Spleen (tissue), 13 donors: ENCODE measurements at places on chromosomes 6 and 20.

DNA sequence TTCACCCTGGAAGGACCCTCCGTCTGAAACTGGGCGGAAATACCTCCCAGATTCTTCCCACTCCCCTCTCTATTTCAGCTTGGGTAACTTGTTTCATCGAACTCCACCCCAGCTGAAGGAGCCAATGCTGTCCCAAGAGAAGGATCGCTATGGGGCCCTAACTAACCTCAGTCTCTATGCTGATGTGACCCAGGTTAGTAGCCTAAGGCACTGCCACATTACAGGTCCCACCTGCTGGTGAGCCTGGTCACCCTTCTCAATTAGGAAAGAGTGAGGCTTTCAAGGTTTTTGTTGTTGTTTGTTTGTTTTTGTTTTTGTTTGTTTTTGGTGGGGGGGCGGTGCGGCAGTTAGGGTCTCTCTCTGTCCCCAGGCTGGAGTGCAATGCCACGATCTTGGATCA, 168.4 kb downstream of the OR2B2 start:
- DNase-seq = no peak

DNA sequence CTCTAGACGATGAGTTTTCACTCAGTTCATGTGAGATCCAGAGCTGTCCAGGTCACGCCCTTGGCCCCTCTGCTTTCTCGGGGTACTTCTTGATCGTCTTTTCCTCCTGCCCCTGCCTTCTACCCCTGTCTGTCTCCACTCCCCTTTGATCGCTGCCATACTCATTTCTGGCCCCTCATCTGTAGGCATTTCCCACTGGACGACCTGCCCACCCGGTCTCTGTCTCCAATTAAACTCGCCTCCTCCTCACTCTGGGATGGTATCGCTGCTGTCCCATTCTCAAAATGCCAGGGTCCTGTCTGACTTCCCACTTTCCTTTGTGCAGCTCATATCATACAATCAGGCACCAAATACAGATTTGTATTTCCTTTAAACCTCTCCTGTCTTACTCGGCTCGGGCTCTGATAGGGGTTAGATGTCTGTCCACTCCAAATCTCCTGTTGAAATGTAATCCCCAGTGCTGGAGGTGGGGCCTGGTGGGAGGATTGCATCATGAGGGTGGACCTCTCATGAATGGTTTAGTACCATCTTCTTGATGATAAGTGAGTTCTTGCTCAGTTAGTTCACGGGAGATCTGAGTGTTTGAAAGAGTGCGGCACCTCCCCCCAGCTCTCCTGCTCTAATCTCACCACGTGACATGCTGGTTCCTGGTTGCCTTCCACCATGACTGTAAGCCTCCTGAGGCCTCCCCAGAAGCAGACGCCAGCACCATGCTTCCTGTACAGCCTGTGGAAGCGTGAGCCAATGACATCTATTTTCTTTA, 3.5 kb upstream of the SYNJ2 start:
- DNase-seq = no peak

- no peak for DNase-seq
Measured at GRCh38 chr6:3405182-3405518, 51.7 kb downstream of the SLC22A23 start.

DNA sequence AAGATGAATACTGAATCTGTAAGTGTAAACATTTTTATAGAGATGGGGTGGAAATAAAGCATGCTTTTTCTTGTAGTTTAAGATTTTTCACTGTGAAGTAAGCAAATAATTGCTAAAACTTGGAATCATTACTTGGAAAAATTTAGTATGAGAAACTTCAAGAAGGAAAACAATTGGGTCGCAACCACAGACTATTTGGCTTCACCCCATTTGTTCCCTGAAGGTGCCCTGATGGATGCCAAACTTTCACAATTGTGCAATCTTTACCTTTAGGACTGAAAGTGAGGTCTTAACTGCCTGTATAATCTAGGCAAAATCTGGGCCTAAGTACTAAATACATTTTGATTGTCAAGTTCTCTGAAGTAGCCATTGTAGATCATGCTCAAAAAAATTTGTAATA, 330.1 kb downstream of the HDGFL1 start:
- DNase-seq = no peak

DNA sequence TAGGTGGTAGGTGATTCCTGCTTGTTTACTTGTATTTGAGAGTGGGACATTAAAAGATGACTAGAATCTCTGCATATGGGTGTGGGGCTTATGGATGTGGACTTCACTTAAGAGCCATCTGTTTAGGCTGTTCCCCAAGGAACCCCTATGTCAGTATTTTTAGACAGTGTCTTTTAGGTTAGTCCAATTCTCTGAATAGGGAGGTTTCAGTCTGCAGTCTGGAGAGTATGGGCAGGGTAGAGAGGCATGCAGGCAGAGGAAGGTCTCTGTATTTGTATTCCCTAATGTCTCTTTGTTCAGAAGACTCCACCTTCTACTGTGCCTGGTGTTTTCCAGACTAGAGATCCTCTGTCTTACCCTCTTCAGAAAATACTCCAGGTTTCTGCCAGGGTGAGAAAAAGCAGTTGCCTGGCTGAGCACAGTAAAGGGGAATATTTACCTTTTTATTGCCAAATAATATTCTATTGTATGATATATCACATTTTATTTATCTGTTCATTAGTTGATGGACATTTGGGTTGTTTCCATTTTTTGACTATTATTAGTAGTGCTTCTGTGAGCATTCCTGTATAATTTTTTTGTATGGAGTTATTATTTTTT, 19.1 kb downstream of the SLX4IP start:
- DNase-seq = no peak

DNA sequence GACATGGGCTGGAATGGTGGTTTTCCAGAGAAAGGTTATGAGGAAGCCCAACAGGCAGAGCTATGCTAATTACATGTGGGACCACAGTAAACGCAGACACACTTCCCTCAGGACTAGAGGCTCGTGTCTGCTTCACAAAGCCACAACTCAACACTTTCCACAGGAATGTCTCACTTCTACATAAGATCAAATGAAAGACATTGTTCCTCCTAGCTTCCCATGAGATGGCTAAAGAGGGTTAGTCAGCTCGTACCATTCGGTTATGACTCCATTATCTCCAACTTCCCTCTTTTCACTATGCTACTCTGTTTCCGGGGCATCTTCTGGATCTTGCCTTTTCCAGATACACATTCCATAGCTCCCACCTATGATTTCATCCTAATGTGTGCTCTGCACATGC, 29.1 kb upstream of the ZC3H12D start:
- no peak for DNase-seq

DNA sequence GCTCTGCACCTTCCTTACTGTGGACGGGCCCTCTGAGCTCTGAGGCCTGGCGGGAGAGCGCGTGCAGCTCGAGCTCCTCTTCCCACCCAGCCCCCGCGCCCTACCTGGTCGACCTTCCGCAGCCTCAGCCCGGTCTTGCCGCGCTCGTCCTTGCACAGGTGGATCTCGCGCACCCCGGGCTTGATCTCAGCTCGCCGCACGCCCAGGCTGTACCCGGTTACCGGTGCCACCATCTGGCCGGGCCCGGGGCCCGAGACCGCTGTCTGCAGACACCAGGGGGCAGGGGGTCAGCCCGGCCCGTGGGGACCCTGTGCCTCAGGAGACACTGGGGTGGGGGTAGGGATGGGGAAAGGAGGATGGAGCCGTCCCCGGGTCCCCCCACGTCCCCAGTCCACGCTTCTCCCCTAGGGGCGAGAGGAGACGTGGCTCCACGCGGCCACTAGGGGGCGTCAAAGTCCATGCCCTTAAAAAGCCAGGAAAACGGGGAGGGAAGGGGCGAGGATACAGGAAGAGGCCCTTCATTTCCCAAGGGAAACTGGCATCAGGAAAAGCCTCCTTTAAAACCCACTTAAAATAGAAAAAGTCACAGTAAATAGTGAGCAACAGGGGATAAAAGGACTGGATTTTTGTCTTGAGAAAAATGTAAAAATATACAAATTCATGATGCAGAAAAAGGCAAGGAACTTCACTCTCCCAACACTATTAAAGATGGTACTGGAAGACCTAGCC, 15.5 kb downstream of the SDCBP2 start:
- peak; percentile 90 for DNase-seq

DNA sequence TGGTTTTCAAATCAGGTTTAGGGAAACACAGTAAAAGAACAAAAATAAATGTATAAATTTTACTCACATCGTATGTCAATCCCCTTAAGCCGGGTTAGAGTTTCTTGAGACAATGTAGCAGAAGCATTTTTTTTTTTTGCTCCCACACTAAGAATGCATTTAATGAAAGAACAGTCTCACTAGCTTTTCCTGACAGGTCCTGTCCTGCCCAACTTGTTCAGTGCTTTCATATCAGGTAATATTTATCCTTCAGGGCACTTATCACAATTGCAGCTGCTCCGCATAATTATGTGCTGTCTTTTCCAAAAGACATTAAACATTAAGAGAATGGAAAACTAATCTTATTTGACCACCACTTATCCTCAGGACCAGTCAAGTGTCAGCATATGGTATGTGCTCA, 632.0 kb downstream of the HTR1B start:
- DNase-seq = no peak

GRCh38 chr6:130962966-130963365, 100.1 kb downstream of the EPB41L2 start:
- no peak for DNase-seq
